Stimulated activated CD4-positive, alpha-beta T cell treated with anti-CD3 and anti-CD28 coated beads, Interleukin-1b, Interleukin-23, amount 100 ng/mL, for 1 hour (primary cell): ENCODE measurements at places on chromosomes 7 and 10.

- DNase-seq = no peak
Observed at GRCh38 chr7:1544178-1544895, 11.7 kb downstream of the TMEM184A start.

- no peak for DNase-seq
Observed at GRCh38 chr10:116744163-116744753, 1.9 kb upstream of the HSPA12A start.

- DNase-seq = no peak
Observed at GRCh38 chr7:158828133-158829020, 932 bp downstream of the ESYT2 start.

GRCh38 chr10:94205396-94205831 lies 157.3 kb downstream of the NOC3L start:
- no peak for DNase-seq
